ENCODE measurements at places on chromosomes 13 and 19. TPM values are rescaled to one million over a fixed set of nuclear protein-coding genes. Genes with fewer than 3 reads are reported as not detected.

DMKN gene
- total RNA-seq: 1.7 TPM

CCDC122 gene
- total RNA-seq: 1.6 TPM

SIGLEC9 gene
- total RNA-seq: 0.15 TPM

ZNF560 gene
- total RNA-seq: not detected

WDFY2 gene
- 31.5 TPM for total RNA-seq

USHBP1 gene
- total RNA-seq: 0.26 TPM

FAM216B gene
- not detected for total RNA-seq

DAND5 gene
- total RNA-seq: 0.30 TPM

PCDH17 gene
- total RNA-seq: not detected

OR1I1 gene
- total RNA-seq: not detected

CYP2A7 gene
- total RNA-seq: not detected

C1QTNF9B gene
- not detected for total RNA-seq

RPL36 gene
- 860 TPM for total RNA-seq

CYP2A13 gene
- not detected for total RNA-seq

ARL11 gene
- total RNA-seq: 0.89 TPM

HCN2 gene
- total RNA-seq: 0.98 TPM

C19orf85 gene
- total RNA-seq: not detected

ZNF429 gene
- total RNA-seq: 6.2 TPM

ZNF773 gene
- total RNA-seq: 6.2 TPM

DACH1 gene
- not detected for total RNA-seq

KLK11 gene
- not detected for total RNA-seq

CEACAM21 gene
- total RNA-seq: 30.7 TPM

SUPT5H gene
- 182 TPM for total RNA-seq

Data from activated T-helper 17 cell treated with anti-CD3 and anti-CD28 coated beads, Interleukin-2, amount 50 U/mL, for 72 hours (primary cell).